ENCODE measurements at places on chromosomes 1 and 21.

DNA sequence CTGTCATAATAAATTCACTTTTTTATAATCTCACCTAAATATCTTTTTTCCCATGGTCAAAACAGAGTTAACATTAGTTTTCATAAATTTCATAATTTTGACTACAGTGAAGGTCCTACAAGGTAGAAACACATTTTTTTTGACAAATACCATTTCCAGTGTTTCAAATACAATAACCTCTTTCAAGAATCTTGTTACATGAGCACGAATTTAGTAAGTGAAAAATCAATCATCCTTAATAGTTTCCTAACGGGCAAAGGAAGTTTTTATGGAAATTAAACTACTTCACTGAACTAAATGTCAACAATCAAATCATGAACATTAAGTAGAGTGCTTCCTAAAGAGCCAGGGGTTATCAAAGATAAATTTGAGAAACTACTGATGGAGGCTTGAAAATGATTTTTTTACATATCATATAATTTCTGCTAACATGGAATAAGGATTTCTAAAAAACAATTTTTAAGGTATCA, 35.4 kb downstream of the ABL2 start:
- no peak for DNase-seq

DNA sequence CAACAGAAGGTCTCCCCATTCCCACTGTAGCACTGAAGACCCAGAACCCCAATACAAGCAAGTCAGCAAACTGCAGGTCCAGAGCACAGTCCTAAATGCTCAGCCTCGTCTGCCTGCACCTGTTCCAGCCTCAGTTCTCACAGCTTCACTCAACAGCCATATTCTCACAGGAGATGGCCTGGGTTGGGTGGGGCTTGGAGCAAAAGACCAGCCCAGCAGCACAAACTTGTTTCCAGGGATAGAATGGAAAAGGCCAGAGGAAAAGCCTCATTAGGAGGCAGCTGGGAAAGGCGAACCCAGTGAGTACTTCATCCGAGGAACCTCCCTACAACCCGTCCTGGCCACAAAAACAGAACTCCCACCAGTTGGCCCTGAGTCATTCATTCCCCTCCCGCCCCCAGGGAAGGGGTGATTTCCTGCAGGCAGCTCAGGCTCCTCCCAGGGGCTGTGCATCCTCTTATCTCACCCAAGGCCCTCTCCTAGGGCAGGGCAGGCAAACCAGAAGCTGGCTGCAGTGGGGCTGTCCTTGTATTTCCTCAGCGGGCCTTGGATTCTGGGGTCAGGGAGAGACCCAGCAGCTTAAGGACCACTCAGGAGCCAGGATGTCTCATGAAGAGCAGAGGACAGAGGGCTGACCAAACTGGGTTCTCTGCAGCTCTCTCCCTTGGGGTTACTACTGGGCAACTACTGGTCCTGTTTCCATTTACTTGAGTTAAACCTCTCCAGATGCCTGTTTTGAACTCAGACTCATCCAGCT, 7.4 kb upstream of the MPL start:
- peak; percentile 67 for DNase-seq

GRCh38 chr1:236052232-236052993, 12.5 kb downstream of the NID1 start:
- no peak for DNase-seq

GRCh38 chr21:35924714-35925301, 135.5 kb downstream of the SETD4 start:
- no peak for DNase-seq

DNA sequence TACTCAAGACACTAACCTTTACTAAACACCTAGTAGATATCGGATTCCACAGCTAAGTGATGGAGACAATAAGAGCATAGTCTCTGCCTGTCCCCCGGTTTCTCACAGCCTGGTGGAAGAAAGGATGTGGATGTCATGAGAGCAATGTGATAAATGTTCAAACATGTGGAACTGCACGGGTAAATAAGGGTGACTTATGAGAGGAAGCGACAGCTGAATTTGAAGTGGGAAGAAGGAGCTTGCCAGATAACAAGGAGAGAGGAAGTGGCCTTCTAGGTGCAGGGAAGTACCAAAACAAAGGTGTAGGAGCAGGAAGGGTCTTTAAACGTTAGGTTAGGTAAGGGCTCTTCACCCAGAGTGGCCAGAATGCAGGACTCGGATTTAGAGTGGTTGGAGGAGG, 178.6 kb upstream of the NRIP1 start:
- no peak for DNase-seq

DNA sequence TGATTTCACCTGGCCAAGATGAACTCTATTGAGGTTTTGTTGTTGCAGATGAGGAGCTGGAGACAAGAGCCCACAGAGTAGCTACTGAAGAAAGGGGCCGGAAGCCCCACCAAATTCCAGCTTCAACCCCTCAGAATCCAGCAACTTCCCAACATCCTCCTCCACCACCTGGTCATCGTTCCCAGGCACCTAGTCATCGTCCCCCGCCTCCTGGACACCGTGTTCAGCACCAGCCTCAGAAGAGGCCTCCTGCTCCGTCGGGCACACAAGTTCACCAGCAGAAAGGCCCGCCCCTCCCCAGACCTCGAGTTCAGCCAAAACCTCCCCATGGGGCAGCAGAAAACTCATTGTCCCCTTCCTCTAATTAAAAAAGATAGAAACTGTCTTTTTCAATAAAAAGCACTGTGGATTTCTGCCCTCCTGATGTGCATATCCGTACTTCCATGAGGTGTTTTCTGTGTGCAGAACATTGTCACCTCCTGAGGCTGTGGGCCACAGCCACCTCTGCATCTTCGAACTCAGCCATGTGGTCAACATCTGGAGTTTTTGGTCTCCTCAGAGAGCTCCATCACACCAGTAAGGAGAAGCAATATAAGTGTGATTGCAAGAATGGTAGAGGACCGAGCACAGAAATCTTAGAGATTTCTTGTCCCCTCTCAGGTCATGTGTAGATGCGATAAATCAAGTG, 14.3 kb downstream of the CD2 start:
- no peak for DNase-seq

DNA sequence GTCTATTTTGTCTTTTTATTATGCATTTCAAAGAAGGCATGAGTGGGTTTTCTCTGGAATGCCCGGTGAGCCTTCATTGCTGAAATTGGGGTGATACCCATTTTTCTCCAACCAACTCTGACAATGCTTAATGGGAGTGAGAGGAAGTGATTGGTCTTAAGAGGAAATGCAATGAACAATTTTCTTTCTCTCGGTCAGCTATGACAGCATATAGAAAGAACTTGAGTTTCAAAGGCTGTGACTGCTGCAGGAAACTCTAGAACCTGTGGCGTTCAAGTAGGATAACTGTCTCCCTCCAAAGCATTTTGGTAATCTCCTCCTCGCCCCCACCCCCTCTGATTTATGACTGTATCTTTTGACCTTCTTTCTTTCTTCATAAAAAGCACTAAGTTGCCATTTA, 155.9 kb downstream of the LYPLAL1 start:
- DNase-seq: no peak

DNA sequence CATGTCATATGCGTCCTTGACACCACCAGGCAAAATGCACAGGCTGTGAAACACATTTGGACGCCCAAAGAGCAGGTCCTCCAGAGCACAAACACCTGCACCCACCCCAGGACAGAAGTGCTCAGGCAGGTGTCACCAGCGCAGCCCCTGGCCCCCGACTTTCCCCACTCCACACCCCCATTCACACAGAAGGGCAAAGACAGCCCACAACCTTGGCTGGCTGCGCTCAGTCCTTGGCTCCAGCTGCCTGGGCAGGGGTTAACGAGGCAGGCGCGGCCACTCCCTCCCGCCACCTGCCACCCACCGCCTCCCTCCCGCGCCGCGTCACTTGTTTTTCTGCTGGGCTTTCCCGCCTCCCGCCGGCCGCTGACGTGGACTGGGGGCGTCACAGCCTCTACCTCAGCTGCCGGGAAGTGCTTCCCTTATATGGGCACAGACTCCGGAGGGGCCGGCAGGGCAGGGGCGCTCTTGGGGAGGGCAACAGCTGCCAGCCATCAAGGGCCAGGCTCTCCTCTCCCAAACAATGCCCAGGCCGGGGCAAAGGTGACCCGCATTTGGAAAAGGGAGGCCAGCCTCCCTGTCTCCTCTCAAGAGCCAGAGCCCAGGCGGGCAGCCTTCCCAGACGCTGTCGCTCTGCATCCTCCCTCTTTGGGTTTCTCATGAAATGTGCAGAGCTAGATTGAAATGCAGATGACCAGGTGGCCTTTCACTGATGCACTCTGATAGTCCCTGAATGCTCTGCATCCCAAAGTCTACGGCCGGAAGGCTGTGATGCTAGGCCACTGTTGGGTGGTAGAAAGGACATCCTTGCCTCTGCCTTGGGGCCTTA, 14.8 kb upstream of the BTG2 start:
- DNase-seq: peak; percentile 97

DNA sequence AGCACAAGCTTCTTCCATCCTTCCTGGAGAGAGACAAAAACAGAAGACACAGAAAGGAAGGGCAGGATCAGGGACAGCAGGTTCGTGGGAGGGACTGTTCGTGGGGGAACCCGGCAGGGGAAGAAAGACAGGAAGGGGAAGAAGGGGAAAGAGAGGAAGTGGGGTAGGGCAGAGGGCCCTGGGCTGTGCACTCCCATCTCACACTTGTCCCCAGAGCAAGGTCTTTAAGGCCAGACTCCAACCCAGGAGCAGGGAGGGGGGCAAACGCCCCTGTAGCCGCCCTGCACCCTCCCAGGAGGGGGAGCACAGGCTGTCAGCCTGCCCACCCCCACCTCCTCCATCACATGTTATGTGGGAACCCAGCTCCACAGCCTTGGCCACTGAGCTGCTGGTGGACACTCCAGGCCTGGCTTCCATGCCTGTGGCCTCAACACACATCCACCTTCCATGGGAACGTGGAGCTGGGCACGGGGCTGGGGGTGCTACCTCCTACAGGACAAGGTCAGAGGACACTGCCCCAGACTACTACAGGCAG, 9.3 kb downstream of the SLC19A1 start:
- DNase-seq: no peak

DNA sequence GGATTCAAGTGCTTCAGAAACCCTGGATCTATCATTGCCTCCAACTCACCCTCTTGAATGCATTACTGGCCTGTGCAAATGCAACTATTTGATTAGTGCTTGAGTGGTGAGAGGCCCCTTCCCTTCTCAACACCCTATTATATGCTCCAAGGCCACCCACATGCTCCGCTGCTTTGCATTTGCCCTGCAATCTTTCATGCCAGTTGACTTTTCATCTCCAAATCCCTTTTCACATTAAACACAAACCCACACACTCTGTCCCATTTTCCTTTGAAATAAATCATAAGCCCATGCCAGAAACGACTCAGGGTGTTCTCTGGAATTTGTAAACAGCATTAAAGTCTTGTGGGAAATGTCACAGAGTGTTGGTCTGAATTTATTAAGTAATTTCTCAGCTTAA, 78.9 kb upstream of the CTTNBP2NL start:
- no peak for DNase-seq

DNA sequence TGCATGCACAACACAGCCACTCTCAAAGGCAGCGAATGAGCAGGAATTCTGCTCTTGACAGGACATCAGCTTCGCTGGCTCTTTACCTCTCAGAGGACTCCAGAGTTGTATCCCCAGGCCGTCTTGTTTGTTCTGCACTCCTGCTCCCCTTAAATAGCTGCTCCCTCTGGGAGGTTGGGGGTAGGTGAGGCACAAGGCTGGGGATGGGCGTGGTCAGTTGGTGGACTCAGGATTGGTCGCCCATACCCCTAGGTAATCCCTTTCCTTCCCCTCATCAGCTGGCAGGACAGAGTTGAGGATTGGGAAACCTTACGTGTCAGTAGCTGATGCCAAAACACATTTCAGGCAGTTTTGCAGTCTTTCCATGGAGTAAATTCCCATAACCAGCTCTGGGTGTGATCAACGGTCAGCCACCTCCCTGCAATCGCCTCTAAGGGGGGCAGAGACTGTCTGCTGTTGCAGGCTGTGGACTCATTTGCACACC, at the start of gene PLA2G2A:
Gene PLA2G2A, minus strand, starts transcription at position 125 of the 484 bp plus-strand sequence. CDS start 845 bp downstream, outside the sequence.
- no peak for DNase-seq

DNA sequence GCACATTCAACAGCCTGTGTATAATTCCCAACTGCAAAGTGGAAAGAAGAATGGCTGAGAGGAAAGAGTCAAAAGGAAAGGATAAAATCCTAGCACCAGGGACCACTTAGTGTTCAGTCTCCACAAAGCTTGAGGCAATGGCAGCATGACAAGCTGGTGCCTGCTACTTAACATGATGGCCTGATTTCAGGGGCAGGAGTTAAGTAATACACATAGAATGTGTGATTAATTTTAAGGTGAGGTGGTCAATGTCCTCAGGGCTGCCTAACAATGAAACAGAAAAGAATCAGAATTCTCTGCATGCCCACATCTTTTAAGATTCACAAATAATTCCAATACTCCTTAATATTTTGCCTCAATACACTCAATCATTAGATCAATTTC, 8.9 kb downstream of the P3H1 start:
- DNase-seq: no peak

- no peak for DNase-seq
Measured at GRCh38 chr1:68470388-68470970, 20.7 kb upstream of the RPE65 start.

GRCh38 chr21:17494051-17494450, 18.8 kb upstream of the CXADR start:
- DNase-seq: no peak

- no peak for DNase-seq
Measured at GRCh38 chr1:218620956-218621355, 275.8 kb downstream of the TGFB2 start.

GRCh38 chr1:36322786-36323635, 434 bp downstream of the EVA1B start:
- DNase-seq: peak; percentile 48

GRCh38 chr1:181531951-181532600, 48.8 kb downstream of the CACNA1E start:
- DNase-seq: no peak

GRCh38 chr1:112509005-112509659, 367 bp downstream of the WNT2B start:
- no peak for DNase-seq

DNA sequence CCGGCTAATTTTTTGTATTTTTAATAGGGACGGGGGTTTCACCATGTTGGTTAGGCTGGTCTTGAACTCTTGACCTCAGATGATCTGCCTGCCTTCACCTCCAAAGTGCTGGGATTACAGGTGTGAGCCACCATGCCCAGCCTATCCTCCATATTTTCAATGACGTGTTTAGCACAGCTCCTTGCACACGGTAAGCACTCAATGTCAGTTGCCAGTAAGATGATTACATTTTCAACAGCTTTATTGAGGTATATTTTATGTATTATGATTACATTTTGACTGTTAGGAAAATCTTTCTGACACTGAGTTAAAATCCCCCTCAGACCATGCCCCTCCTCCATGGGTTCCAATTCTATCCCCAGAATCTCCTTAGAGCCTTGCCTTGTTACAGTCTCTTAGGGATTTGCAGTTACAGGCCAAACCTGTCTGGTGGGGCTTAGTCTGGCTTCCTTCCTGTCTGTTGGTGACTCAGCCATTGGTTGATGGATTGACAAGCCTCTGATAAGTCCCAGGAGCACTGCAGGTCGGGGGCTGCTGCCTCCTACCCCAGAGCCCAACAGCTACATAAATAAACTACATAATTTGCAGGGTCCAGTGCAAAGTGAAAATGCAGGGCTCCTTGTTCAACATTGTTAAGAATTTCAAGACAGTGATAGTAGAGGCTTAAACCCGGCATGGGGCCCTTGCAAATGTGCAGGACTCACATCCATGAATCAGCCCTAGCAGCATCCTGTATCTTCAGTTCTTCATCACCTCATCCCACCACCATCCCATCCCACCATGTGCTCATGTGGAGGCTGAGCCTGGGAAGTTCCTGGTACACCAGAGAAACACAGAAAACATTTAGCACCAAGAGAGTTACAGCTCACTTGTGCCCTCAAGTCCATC, 23.4 kb downstream of the COA7 start:
- DNase-seq: no peak

Measured in stimulated activated CD8-positive, alpha-beta memory T cell treated with anti-CD3 and anti-CD28 coated beads, Interleukin-15, amount 100 ng/mL, for 48 hours (primary cell).